ENCODE measurements at places on chromosomes 5 and 9.
A peak's percentile ranks its signal among the peaks of the same experiment; 100 is the strongest.

DNA sequence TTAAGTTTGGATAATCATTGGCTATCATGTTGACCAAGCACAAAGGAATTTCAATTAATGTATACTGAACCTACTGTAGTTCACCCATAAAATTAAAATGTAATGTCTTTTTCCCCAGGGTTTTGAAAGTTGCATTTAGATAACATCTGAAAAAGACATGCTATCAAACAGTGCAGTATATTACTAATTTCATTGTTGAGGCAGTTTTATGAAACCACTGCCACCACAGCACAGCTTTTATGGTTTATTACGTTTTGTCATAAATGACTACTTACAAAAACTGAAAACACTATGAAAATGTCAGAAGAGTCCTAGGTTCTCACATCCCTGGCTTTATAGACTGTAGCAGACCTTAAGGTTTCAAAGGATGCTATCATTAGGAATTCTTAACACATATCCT lies 32.0 kb upstream of the HAPLN1 start:
- DNase-seq, result no peak
- H3K27ac ChIP-seq, result no peak overlapping the region
- no peaks in the 10 kb centered on the region for H3K4me1 ChIP-seq
- H3K4me3 ChIP-seq, result no peak overlapping the region

DNA sequence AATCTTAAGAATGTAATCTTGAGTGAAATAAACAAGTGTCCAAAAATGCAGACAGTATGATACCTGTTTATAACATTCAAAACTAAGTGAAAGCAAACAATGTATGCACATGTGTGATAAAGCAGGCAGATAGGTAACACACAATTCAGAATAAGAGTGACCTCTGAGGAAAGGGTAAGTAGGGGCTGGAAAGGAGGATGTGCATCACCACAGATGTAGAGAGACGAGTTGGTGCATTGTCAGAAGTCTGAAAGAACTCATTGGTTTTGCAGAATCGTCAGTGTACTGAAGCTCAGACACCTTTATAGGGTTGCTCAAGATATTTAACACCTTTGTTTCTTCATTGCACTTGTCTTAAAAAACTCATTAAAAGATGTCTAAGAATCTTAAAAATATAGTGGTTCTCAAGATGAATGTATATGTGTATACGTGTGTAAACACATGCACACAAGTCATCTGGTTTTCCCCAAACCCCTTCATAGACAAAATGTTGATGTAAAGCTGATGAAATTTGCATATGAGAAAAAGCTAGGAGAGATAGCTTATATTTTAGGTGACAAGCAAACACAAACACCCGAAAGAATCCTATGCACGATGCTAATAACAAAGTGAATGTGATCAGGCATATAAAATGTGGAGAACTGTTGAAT lies 197.6 kb upstream of the MEF2C start:
- H3K27ac ChIP-seq, result no peak overlapping the region
- H3K4me1 ChIP-seq, result peaks cover 6% of the 10 kb centered on the region
- DNase-seq, result no peak
- H3K27me3 ChIP-seq, result no peaks in the 10 kb centered on the region
- peak overlapping the region; percentile 40 for H3K4me3 ChIP-seq

- DNase-seq, result no peak
- no peaks in the 10 kb centered on the region for H3K36me3 ChIP-seq
- no peaks in the 10 kb centered on the region for H3K27me3 ChIP-seq
- peaks cover 4% of the 10 kb centered on the region for H3K4me1 ChIP-seq
These were observed 463.5 kb upstream of the RGMB start for GRCh38 chr5:98309785-98310598.

DNA sequence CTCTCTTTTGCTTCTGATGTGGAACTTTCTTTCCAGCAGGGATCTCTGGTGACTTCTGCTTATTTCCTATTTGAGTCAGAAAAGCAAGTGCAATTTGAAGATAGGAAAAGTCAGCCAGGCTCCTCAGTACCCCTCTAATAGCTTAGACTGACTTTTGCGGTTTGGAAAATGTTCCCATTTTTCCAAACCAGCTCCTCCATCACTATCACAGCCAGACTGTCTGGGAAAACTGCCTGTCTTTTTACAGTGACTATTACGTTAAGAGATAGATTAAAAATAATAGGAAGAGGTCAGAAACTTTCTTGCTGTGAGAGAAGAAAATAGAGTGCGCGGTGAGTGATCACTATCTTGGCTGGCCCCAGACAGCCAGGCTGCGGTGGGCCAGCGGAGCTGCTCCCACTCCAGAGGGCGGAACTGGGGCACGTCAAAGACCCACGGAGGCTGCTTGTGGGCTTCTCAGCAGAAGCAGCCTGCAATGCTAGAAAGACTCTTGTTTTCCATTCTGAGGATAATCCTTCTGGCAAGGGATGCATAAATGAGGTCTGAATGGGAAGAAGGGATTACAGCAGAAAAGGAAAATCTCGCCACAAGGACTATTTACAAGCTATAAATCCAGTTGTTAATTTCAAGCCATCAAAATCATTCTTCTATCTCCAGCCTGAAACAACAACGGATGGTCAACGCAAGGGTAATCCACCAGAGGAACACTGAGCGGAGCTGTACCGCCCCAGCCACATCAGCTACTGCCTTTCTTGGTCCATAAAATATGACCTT lies 151.0 kb upstream of the MSX2 start:
- H3K27me3 ChIP-seq, result no peaks in the 10 kb centered on the region
- H3K27ac ChIP-seq, result no peak overlapping the region
- DNase-seq, result no peak
- no peaks in the 10 kb centered on the region for H3K4me1 ChIP-seq
- H3K36me3 ChIP-seq, result no peaks in the 10 kb centered on the region

DNA sequence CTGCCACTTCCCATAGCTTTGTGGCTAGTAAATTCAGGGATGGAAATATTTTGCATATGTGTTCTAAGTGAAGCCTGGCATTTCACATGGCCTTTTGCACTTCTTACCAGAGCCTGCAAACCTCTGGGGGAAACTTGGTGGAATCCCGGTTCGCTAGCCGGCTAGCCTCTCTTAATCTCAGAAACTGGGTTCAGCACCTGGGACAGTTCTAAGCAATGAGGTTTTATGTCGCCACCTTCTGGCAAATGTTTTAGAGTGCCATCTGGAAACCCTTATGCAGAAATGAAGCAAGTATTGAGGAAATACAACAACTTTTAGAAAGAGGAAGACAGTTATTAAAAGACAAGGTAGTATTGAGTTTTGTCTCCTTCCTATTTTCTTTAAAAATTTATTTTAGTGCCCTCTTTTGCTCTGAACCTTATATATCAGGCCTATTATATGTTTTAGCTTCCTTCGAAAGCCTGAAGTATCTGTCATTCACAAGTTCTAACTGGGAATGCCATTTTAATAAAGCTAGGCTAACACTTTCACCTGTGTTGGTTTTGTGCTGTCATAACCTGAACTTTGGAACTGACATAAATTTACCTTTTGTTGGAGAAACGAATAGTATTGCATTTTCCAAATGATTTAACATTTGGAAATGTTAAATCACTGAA lies 963 bp upstream of the HTR1A start:
- H3K4me1 ChIP-seq, result peaks cover 2% of the 10 kb centered on the region
- DNase-seq, result no peak
- H3K27me3 ChIP-seq, result peaks cover 13% of the 10 kb centered on the region
- H3K27ac ChIP-seq, result no peak overlapping the region
- H3K4me3 ChIP-seq, result no peak overlapping the region

DNA sequence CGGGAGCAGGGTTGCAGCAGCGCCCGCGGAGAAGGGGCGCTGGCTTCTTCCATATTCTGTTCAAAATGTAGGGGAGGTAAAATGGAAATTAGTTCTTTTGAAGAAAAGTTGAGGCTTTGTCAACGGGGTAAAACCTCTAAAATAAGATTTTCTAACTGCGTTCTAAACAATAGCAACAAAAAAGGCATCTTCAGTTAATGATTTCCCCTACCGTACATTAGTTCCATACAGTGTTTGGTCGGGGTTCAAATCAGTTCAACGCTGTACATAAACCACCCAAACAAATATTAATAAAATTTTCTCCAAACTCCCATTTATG lies 343 bp upstream of the FANCC start:
- no peaks in the 10 kb centered on the region for H3K27me3 ChIP-seq
- peak overlapping the region; percentile 94 for H3K27ac ChIP-seq
- peak overlapping the region; percentile 94 for H3K4me3 ChIP-seq
- no peak for DNase-seq

GRCh38 chr9:109179801-109180523 lies 12.9 kb upstream of the FRRS1L start:
- H3K36me3 ChIP-seq, result no peaks in the 10 kb centered on the region
- peaks cover 6% of the 10 kb centered on the region for H3K27me3 ChIP-seq
- H3K4me1 ChIP-seq, result no peaks in the 10 kb centered on the region
- DNase-seq, result no peak
- no peak overlapping the region for H3K27ac ChIP-seq

DNA sequence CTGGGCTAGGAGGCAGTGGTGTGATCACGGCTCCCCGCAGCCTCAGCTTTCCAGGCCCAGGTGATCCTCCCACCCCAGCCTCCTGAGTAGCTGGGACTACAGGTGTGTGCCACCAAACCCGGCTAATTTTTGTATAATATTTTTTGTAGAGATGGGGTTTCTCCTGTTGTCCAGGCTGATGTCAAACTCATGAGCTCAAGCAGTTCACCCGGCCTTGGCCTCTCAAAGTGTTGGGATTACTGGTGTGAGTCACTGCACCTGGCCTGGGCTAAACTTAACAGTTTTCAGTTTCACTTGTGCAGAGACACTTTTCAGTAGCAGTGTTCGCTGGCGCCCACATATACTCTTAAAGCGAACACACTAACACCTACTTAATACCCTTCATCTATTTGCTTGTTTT lies 205.6 kb upstream of the ZNF608 start:
- H3K27me3 ChIP-seq, result no peaks in the 10 kb centered on the region
- DNase-seq, result peak; percentile 32
- no peaks in the 10 kb centered on the region for H3K36me3 ChIP-seq
- peak overlapping the region; percentile 89 for H3K27ac ChIP-seq
- H3K4me1 ChIP-seq, result peaks cover 8% of the 10 kb centered on the region

- peaks cover 4% of the 10 kb centered on the region for H3K36me3 ChIP-seq
- H3K4me1 ChIP-seq, result no peaks in the 10 kb centered on the region
- no peak overlapping the region for H3K4me3 ChIP-seq
- H3K27ac ChIP-seq, result no peak overlapping the region
- no peak for DNase-seq
- H3K27me3 ChIP-seq, result peaks cover 5% of the 10 kb centered on the region
These were observed 147.6 kb downstream of the CEMIP2 start for GRCh38 chr9:71620746-71621145.

DNA sequence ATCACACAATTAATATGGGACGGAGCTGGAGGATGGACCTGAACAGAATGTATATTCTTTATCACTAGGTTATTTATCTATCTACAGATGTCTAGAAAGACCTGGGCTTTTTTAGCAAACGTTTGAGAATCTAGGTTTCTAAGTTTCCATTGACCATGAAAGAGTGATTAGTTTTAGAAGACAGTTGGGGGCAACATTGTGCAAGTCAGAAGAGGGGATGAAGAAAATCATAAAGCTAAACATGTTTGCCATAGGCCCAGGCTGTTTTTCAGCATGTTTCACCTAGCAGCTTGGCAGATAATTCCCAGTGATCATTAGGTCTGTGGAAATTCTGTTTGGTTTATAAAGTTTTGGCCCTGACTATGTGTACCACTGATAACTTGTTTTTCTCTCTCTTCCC lies 44.1 kb upstream of the CDKN2B start:
- no peak overlapping the region for H3K4me3 ChIP-seq
- peaks cover 10% of the 10 kb centered on the region for H3K4me1 ChIP-seq
- no peak overlapping the region for H3K27ac ChIP-seq
- DNase-seq, result no peak
- H3K27me3 ChIP-seq, result no peaks in the 10 kb centered on the region
- peaks cover 6% of the 10 kb centered on the region for H3K36me3 ChIP-seq

DNA sequence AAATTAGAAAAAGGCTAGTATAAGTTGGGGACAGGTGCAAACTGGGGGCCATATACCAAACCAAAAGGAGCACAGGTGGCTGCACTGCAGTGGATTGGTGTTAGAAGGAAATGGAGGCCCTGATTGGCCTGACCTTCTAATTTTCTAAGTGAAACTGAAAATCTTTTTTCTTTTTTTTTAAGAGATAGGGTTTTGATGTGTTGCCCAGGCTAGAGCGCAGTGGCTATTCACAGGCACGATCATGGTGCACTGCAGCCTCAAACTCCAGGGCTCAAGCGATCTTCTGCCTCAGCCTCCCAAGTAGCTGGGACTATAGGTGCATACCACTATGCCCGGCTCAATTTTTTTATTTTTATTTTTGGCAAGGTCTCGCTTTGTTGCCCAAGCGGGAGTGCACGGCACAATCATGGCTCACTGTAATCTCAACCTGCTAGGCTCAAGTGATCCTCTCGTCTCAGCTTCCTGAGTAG lies 9.8 kb upstream of the CCDC69 start:
- H3K4me3 ChIP-seq, result peak overlapping the region; percentile 72
- H3K27ac ChIP-seq, result peak overlapping the region; percentile 53
- no peaks in the 10 kb centered on the region for H3K27me3 ChIP-seq
- no peaks in the 10 kb centered on the region for H3K36me3 ChIP-seq
- no peak for DNase-seq

DNA sequence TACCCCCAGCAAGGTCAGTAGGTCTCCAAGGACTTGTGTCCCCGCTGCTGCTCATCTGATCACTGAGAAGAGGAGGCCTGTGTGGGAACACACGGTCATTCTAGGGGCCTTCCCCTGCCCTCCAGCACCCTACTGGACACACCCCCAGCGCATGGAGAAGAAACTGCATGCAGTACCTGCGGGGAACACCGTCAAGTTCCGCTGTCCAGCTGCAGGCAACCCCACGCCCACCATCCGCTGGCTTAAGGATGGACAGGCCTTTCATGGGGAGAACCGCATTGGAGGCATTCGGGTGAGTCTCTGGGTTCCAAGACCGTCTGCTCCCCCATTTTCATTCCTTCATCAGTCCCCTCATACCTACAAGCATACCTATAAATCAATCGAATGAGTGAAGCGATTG lies 4.1 kb downstream of the FGFR4 start:
- H3K4me3 ChIP-seq, result no peak overlapping the region
- H3K27ac ChIP-seq, result no peak overlapping the region
- no peaks in the 10 kb centered on the region for H3K36me3 ChIP-seq
- peaks cover 9% of the 10 kb centered on the region for H3K4me1 ChIP-seq
